ENCODE measurements at places on chromosomes 1 and 21.

DNA sequence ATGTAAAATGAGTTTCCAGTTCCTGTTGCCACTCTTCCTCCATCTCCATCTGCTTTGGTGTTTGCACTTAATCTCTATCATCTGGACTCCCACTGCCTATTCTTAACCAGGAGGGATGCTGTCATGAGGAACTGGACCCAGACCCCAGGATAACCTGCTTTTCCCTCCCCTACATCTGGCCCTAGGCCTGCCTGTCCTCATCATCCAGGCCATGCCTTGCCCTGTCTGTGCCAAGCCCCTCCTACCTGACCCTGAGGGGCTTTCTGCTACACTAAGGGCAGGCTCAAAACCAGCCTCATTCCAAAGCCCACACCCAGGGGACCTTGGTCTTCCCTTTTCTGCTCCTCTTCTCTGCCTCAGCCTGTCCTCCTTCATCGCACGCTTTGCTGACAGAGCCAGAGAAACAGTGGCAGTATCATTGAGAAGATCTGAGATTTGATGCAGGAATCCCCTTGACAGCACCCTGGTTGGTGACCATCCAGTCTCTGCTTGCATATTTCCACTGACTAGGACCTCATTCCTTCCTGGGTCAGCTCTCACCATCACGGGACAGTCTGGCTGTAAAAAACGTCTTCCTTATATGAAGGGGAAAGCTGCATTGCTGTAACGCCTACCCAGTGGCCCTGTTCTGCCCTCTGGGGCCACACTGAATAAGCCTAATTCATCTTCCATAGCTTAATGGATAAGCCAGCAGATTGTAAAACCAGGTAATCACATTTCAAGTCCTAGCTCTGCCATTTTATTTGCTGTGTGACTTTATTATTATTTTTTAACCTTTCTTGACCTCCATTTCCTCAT, 38.8 kb downstream of the PLXNA2 start:
- DNase-seq, result no peak

DNA sequence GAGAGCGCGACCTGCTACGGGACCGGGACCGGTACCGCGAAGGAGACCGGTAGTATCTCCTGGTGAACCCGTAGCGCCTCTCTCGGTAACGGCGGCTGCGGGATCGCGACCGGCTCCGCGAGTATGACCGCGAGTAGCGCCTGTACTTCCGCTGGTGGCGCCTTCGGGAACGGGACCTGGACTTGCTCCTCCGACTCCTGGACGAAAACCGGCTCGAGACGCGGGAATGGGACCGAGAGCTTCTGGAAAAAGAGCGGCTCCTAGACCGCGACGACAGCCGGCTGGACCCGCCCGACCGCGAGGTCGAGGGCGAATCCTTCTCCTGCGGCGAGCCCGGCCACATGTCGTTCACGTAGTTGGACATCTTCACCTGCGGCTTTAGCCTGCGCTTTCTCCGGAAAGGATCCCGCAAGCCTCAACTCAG, 642 bp downstream of the RSRP1 start:
- no peak for DNase-seq

DNA sequence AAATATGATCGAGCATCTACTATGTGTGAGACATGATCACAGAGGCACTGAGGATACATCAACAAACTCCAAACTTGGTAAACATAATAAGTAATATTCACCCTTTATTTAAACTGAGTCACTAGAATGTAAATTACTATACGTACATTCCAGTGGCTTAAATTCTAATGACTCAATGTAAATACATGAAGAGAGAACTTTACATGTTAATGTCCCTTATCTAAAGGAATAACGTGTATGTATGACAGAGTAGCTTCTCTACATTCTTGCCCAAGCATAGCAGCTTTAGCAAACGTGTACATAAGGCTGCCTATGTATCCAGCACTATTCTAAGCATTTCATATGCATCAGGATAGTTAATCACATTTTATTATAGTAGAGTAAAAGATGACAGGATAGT, 111.8 kb upstream of the CYYR1 start:
- DNase-seq, result no peak

GRCh38 chr1:80659161-80659560, 1141.6 kb upstream of the ADGRL2 start:
- no peak for DNase-seq

DNA sequence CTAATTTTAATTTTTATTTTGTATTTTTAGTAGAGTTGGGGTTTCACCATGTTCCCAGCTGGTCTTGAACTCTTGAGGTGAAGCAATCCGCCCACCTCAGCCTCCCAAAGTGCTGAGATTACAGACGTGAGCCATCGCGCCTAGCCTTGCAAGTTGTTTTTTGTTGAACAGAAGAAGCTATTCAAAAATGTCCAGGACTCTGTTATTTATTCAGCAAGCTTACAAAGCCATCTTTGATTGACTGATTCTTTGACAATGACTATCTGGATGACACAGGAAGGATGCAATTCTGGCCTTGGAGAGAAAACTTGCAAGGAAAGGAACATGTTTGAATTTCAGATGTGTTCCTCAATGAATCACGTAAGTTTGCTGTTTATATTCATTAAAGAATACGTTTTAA, 63.5 kb downstream of the MAP3K7CL start:
- no peak for DNase-seq

DNA sequence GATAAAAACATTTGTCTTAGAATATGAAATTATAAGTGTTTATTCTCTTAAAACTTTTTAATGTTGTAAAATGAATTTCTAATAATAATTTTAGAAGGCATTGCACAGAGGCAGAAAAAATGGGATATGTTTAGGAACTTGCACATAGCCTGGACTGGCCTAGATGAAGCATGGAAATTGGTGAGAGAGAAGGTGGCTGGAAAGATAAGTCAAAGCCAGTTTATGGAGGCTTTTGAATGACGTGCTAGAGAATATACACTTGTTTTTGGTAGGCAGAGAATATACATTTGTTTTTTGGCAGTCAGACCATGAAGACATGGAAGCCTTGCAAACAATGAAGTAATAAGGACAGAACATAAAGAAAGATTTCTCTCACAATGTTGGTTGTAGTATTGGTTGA, 2.3 kb upstream of the C4BPA start:
- no peak for DNase-seq

DNA sequence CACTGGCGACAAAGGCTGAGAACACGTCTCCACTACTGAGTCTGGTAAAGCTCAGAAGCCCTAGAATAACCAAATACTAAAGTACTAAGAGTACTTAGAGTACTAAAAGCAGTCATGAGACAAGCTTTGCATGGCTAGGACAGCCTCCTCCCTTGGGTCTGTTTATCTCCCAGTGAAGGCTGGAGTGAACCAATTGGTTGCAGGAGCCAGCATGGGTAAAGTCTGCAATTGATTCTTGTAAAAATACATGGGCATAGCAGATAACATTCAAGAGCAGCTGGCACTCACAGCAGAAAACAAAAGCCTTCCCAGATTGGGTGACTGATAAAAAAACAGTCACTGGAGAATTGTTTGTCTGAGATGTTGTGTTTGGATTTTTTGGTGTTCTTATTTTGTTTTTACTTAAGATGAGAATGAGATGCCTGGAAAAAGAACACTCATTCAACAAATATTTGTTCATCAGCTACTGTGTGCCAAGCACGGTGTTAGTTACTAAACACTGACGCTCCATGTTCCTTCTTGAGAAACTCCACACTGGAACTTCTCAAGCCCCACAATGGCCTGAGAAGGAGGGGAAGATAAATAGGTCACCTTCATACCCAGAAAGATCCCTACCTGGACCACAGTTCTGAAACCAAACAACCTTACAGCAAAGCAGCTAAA, 3.7 kb downstream of the IRF6 start:
- DNase-seq, result no peak

DNA sequence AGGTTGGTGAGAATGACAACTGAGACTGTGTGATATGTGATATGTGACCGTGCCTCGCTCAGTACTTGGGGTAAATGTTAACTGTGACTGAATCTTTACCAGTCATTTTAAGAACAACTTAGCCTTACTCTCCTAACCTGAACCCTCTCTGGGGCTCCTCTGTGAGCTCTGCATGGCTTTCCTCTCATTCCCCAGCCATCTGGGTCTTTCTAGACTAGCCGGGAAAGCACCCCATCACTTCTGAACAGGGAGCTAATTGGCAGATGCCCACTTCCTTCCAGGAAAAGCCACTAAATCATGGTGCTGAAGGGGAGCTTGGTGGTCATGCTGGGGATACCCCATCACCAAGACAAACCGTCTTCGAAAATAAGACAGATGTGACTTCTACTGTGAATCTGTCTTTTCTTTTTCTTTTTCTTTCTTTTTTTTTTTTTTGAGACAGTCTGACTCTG, 16.5 kb upstream of the FOXO6 start:
- no peak for DNase-seq

GRCh38 chr1:43381612-43382011, 8.0 kb downstream of the MED8 start:
- no peak for DNase-seq

All from GM19239 (cell line).